ENCODE measurements at places on chromosomes 11 and 22. TPM values are rescaled to one million over a fixed set of nuclear protein-coding genes. Genes with fewer than 3 reads are reported as not detected.

DNA sequence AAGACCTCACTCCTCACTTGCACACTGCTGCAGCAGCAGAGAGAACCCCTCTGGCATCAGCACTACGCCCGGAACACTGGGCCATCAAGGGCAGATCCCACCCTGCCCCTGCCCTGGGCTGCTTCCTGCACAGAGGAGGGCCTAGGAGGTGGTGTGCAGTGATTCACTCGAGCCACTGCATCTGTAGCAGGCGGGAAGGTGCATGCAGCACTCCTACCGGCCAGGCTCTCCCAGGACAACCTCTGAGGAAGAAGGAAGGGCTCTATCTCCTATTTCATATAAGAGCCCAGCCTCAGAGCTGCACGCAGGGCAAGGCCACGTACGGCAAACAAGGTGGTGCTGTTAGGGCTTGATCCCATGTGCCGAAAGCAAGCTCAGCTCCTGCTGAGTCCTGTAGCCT is 14.2 kb downstream of the RANGAP1 start:
- DNase-seq = no peak

- no peak for DNase-seq
Observed at GRCh38 chr11:129290966-129291365, 84.7 kb upstream of the BARX2 start.

- DNase-seq = no peak
Observed at GRCh38 chr22:32538521-32538920, 63.9 kb downstream of the FBXO7 start.

- DNase-seq = no peak
Observed at GRCh38 chr22:30104501-30105156, 24.4 kb downstream of the HORMAD2 start.

- DNase-seq = no peak
Observed at GRCh38 chr11:46920755-46921154, 2.4 kb upstream of the LRP4 start.

- DNase-seq = no peak
Observed at GRCh38 chr11:34653031-34653430, 32.1 kb downstream of the EHF start.

- no peak for DNase-seq
Observed at GRCh38 chr22:39242595-39243438, 2.0 kb downstream of the PDGFB start.

DNA sequence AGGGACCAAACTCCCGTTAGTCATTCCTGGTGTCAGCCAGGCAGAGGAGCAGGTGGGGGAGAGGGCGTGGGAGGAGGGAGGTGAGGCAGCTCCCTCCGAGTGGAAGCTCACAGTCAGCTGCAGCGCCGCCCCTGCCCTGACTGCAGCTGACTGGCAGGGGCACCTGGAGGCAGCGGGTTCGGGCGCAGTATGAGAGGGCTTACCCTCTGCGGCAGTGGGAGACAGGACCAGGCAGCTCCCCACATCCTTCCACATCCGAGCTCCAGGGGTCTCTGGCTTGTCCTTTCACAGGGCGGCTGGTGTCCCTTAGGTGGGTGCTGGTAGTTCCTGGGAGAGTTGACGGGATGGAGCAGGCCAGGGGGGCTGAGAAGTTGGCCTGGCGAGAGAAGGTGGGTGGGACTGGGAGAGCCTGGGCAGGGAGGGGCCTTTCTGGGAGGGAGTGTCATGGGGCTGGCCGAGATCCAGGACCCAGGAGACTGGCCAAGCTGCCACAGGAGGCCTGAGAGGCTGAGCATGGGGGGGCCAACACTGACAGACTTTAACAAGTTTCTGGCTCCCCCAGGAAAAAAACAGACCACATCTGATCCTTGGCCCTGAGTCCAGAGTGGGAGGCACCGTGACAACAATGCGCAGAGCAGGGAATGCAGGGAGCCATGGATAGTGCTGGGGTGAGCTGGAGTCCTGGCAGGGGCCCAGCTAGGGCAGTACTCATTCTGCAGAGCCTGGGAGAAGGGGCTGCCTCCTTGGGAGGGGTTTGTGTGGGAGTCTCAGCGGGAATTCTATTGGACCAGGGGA is 4.9 kb downstream of the ADORA2A start:
- DNase-seq = no peak

Gene ACRV1
- total RNA-seq = 0.82 TPM

DNA sequence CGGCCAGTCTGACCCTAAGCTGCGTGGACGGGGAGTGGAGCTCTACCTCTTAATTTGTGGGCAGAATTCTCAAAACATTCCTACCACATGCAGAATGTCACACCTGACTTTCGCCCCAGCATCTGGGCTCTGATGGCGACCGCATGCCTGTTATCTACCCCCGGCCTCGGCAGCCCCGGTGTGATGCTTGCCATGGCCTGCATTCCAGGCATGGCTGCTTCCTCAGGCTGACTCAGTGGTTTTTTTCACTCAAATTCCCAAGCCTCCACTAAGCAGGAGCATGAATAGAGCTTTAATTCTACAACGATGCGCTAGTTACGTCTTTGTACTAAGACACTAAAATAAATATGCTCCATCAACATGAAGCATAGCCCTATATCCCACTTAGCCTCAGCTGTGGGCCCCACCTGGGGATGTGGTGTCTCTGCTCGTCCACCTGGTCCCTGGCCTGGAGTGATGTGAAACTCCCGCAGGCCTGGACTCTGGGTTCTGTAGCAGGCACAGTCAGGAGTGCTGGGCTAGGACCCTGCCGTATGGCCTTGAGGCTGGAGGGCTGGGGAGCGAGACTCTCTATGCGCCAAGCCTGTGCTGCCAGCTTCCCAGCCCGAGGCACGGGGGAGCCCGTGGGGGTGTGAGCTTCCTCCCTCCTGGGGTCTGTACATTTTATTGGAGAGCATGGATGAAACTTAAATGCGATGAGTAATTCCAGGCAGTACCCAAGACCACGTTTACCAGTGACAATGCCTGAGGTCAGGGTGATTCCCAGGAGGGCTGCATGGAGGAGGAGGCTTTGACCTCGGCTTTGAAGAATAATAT is 153.2 kb downstream of the CTTN start:
- no peak for DNase-seq

DNA sequence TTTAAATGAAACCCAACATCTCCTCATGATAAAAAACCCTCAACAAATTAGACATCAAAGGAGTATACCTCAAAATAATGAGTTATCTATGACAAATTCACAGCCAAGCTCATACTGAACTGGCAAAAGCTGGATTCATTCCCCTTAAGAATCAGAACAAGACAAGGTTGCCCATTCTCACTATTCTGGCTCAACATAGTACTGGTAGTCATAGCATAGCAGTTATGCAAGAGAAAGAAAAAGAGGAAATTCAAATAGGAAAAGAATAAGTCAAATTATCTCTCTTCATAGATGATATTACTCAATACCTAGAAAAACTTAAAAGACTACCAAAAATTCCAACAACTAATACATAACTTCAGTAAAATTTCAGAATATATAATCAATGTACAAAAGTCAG is 29.4 kb upstream of the XKR3 start:
- no peak for DNase-seq

DNA sequence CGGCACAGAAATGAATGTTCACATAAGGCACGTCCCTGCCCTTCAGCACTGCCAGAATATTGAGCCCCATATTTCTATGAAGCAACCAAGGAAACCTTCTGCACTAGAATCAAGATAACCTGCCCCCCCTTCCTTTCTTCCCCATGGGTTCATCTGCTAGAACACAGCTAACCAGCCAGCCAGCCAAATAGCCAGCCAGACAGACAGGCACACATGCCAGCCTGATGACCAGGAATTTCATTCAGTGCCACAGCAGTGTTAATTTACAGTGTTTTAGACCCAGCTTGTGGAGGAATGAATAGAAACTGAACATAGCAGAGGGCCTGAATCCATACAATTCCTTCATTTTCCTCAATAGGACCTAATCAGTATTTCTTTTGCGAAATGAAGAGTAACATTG is 57.0 kb downstream of the TENM4 start:
- no peak for DNase-seq

DNA sequence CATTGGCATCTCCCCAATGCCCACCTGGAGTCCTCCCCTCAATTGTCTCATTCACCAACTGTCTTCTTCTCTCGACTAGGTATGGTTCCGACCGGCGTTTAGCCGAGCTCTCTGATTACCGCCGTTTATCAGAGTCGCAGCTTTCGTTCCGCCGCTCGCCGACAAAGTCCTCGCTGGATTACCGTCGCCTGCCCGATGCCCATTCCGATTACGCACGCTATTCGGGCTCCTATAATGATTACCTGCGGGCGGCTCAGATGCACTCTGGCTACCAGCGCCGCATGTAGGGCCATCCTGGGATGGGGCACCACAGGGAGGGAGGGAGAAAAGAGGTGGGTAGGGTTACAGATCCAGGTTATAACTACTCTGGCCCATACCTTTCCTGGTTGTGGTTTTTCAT is 10.0 kb downstream of the RBM14 start:
- no peak for DNase-seq

DNA sequence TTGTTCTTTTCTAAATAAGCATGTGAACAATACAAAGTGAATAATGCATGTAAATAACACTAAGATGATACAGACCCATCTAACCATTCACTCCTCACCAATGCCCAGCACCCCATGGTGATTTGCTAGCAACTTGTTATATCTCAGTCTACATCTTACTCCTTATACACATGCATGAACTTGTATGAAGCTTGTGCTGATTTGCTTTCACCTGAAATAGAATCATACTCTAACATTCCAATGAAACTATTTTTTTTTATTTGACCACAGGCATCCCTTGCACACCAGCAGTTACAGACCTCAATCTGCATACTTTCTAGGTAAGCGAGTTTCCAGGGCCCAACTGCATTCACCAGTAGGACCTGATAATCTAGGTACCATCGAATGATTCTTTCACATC is 873.6 kb downstream of the OPCML start:
- no peak for DNase-seq

Gene CTTN
- 91.7 TPM for total RNA-seq

Gene LYVE1
- total RNA-seq = 6.9 TPM

DNA sequence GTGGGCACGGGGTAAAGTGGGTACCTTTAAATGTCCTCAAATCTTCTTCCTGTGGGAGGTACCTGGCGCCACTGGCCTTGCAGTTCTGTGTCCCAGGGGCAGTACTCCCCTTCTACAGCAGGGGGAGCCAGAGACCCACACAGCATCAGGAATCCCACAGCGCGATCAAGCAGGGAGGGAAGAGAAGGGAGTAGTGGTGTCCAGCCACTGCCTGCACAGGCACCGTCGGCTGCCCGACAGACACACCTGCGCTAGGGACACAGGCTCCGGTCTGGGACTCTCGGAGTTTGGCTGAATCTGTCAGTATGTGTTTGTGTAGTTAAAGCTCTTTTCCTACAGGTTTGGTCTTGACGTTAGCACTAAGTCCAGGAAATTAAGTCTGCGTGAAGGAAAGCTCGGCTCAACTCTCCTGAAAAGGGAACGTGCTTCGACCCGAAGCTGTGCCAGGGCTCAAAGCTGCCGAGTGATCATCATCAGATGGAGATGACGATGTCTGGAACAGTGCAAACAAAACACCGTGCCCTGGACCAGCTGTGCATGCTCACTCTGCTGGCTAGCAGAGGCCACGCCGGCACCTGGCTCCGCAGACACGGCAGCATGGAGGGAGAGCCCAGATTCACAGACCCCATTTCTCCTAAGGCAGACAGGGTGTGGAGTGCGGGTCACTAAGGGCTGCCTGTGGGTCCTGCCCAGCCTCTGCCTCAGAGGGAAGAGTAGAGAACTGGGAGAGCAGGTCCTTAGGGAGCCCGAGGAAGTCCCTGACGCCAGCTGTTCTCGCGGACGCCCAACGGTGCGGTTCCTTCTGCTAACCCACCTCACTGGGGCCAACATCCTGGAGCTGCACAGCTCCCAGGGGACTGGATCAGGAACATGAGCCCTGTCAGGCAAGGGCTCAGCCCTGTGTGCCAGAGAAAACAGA is 56.0 kb upstream of the BID start:
- DNase-seq = peak; percentile 82

Gene UPK3A
- not detected for total RNA-seq

DNA sequence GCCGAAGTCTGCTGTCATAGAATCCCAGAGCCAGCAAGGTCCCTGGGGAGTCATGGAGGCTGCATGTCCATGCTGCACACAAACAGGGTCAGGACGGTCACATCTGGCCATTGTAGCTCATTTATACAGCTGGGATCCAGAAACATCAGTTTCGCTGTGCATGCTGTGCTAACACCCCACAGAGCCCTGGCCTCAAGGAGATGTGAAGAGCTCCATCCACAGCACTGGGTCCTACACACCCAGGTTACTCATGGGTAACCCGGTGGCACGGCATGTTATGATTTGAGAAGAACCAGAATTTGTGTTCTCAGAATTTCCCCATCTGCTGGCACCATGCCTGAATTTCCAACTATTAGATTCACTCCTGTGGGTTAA is 146.3 kb upstream of the ARHGAP20 start:
- no peak for DNase-seq

- no peak for DNase-seq
Observed at GRCh38 chr11:111733611-111734088, 32.5 kb downstream of the PPP2R1B start.

- no peak for DNase-seq
Observed at GRCh38 chr11:39304586-39304985, 2154.9 kb downstream of the LRRC4C start.

DNA sequence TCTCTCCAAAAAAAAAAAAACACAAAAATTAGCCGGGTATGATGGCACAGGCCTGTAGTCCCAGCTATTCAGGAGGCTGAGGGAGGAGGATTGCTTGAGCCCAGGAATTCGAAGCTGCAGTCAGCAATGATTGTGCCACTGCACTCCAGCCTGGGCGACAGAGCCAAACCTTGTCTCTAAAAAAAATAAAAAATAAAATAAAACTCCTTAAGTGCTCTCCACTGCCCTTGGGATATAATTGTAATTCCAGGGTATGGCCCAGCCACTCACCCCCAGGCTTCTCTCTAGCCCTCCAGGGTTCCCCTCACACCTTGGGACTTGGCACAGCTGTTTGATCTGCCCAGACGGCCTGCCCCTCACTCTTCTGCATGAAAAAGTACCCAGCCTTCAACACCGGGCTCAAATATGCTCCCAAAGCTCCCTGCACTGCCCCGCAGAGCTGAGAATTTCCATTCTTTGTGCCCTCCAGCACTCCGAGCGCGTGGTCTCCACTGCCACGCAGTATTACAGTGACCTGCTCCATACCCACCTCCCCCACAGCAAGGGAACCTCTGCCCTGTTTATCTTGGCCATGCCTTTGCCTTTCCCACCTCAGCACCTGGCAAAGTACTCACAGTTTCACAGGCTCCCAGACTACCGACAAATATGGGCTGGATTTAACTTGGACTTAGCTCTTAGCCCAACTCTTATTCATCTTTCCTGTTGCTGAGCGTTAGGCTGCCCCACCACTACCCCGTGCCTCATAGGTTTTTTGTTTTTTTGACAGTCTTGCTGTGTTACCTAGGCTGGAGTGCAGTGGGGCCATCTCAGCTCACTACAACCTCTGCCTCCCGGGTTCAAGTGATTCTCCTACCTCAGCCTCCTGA is 7.6 kb upstream of the FTH1 start:
- no peak for DNase-seq

DNA sequence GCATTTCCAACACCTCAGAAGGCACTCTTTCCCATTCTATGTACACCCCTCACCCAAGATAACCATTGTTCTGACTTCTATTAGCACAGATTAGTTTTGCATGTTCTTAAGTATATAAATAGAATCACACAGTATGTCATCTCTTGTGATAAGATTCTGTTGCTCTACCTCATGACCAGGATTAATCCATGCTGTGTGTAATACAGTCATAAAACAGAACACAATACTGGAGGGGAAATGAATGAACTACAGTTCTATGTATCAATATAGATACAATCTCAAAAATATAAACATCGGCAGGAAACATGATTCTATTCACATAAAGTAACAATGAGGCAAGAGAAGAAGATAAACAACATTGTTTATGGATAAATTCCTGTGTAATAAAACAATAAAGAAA is 151.5 kb downstream of the ATG16L2 start:
- no peak for DNase-seq

All from frontal cortex (tissue), 4 donors.